ENCODE measurements at places on chromosomes 1 and 21.

DNA sequence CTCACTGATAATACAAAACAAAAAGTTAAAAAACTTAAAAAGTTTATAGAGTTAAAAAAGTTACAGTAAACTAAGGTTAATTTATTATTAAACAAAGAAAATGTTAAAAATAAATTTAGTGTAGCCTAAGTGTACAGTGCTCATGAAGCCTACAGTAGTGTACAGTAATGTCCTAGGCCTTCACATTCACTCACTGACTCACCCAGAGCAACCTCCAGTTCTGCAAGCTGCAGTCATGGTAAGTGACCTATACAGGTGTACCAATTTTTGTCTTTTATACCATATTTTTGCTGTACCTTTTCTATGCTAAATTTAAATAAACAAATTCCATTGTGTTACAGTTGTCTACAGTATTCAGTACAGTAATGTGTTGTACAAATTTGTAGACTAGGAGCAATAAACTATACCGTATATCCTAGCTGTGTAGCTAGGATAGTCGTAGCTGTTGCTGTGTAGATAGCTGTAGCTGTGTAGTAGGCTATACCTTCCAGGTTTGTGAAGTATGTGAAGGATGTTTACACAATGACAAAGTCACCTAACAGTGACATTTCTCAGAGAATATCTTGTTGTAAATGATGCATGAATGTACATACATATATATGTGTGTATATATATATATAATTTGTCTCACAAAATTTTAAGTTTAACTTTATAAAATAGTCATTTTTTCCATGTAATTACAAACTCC lies 140.2 kb downstream of the TGFB2 start:
- no peak for DNase-seq

DNA sequence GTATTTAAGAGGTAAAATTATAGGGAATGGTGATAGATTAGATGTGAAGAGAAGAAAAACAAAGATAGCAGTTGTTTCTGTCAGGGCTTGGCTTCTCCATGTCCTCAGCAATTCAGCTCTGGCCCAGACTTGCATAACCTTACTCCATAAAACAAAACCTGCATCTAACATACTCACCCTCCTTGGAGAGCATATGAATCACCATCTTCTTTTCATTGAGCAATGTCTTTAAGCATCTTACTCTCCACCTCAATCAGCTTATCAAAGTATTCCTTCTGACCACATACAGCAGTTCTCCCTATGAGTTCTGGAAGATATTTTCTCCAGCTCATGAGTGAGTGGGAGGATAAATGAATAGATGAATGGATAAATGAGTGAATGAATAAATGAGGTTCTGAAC lies 49.0 kb downstream of the RAB3B start:
- DNase-seq = no peak

GRCh38 chr1:223006917-223007648 lies 136.0 kb downstream of the TLR5 start:
- no peak for DNase-seq

DNA sequence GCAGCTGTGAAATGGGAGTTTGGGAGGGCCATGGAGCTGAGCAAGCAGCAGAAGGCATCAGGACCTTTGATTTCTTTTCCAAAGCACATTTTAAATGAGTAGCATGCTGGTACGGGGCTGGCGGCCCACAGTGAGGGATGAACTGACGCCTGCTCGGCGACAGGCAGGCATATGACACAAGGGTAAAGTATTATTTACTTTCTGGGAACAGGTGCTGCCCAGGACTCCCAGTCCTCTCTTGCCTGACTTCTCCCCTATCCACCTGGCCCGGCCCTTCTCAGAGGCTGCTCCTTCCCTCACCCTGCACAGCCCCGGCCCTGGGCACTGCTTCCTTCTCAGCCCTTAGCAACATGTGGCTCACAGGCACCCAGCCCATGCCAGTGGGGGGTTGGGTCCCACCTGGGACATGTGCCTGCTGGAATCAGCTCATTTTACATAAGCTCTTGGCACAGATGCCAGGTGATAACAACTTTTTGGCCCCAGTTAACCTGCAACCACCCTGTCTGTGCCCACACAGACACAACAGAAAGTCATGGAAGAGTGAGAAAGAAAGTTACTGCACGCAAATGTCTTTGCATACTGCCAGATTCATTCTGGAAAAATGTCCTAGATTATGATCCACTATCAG lies 112.3 kb upstream of the GADD45A start:
- DNase-seq = no peak

- no peak for DNase-seq
Observed at GRCh38 chr1:238991765-238992495, 394.4 kb upstream of the CHRM3 start.

DNA sequence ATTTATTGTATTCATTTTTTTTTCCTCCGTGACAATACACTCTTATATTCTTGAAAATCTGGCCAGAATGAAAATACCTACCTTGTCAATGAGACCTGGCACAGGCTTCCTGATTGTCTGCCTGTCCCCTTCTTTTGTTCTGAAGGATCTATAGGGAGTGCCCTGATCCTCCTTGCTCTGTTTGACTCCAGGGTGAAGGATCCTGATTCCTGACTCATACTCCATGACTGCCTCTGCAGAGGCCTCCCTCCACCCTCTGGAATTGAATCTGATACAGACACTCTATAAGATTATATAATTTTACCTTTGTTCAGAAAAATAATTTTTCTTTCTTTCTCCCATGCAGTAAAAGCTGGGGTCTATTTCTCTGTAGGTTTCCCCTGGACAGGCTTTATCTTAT lies 116.2 kb downstream of the HMCN1 start:
- DNase-seq = no peak

- DNase-seq = no peak
Observed at GRCh38 chr1:86205741-86206140, 49.2 kb upstream of the COL24A1 start.

DNA sequence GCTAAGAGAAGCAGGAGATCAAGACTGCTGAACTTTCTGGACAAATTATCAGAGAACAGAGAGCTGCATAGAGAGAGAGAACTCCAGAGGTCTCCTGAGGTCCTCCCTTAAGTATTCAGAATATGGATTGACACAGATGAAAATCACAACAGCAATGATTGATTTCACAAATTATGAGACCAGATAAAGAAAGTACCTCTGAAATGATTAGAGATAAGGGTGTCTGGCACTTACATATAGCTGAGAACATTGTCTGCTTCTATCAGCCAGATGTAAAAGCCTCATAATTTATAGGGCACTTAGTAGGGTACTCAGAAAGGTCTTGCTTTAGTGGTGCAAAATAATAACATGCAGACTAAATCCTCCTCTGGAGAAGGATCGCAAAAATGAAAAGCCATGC lies 1301.8 kb downstream of the BRINP3 start:
- DNase-seq = no peak

- no peak for DNase-seq
Observed at GRCh38 chr1:162195567-162195966, 126.1 kb downstream of the NOS1AP start.

GRCh38 chr1:7299329-7299799 lies 471.7 kb upstream of the VAMP3 start:
- DNase-seq = peak; percentile 65

- no peak for DNase-seq
Observed at GRCh38 chr1:168159251-168159650, 19.5 kb upstream of the TIPRL start.

- DNase-seq = no peak
Observed at GRCh38 chr1:56463376-56463775, 116.0 kb downstream of the PLPP3 start.

DNA sequence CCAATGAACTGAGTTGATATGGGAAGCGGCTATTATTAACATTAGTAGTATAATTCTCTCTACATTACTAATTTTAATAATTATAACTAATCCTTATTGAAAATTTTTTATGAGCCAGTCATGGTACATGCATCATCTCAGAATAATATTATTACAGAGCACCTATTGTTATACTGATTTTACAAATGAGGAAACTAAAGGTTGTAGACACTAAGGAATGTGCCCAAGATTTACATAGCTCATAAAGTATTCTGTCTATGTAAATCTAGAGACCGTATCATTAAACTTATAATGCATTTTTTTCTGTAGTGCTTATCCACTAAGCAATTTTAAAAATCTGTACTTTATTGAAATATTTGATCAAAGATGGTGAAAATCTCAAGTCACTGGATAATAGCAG lies 825.9 kb downstream of the PLA2G4A start:
- DNase-seq = no peak

GRCh38 chr1:46342084-46342656 lies 1.6 kb downstream of the NSUN4 start:
- DNase-seq = no peak

- DNase-seq = no peak
Observed at GRCh38 chr1:165960881-165961280, 133.5 kb downstream of the UCK2 start.

- DNase-seq = no peak
Observed at GRCh38 chr1:32816676-32817158, 441 bp downstream of the YARS1 start.

GRCh38 chr1:172325531-172325930 lies 95.0 kb upstream of the C1orf105 start:
- no peak for DNase-seq

- DNase-seq = no peak
Observed at GRCh38 chr1:160429702-160430535, 29.6 kb downstream of the VANGL2 start.
